ENCODE measurements at places on chromosomes 1 and 21. TPM values are rescaled to one million over a fixed set of nuclear protein-coding genes. Genes with fewer than 3 reads are reported as not detected.

DNA sequence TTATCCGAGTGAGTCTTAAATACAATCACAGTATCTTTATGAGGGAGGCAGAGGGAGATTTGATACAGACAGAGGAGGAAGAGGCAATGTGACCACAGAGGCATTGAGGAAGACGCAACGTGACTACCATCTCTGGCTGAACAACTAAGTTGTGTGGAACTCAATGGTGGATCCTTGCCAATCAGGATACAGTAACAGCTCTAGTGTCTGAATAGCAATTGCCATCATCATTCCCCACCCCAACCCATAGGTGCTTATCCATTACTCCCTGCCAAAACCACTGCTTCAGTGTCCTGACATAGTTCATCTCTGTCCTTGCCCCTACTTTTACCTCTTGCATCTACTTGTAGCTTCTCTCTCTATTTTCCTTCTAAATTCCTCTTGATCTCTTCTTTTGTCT lies 20.5 kb upstream of the RHBDL2 start:
- DNase-seq, result no peak
- no peaks in the 10 kb centered on the region for H3K36me3 ChIP-seq
- H3K27ac ChIP-seq, result no peak overlapping the region
- no peak overlapping the region for H3K4me3 ChIP-seq

Gene DNAJC28
- 0.27 TPM for total RNA-seq

Gene POU3F1
- total RNA-seq, result not detected

DNA sequence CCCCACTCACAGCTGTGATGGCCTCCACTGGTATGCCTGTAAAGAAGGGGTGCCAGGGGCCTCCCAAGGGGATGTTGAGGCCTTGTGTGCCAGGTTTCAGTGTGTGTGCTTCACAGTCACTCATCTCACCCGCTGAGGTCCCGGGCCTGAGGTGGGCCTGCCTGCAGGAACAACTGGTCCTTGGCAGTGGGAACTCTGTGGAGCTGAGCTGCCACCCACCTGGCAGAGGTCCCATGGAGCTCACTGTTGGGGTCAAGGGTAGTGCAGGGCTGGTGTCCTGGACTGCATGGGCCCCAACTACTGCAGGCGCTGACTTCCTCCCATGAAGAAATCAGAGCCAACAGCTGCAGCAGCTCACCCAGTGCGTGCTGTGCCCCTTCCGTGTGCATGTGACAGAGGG lies 17.3 kb upstream of the ZNF678 start:
- DNase-seq, result no peak
- no peaks in the 10 kb centered on the region for H3K36me3 ChIP-seq
- H3K4me1 ChIP-seq, result peaks cover 3% of the 10 kb centered on the region
- H3K27ac ChIP-seq, result no peak overlapping the region
- no peak overlapping the region for H3K4me3 ChIP-seq
- no peaks in the 10 kb centered on the region for H3K27me3 ChIP-seq

GRCh38 chr1:55747408-55747841 lies 532.3 kb upstream of the USP24 start:
- no peaks in the 10 kb centered on the region for H3K36me3 ChIP-seq
- H3K4me3 ChIP-seq, result no peak overlapping the region
- H3K27me3 ChIP-seq, result no peaks in the 10 kb centered on the region
- H3K27ac ChIP-seq, result no peak overlapping the region
- no peaks in the 10 kb centered on the region for H3K4me1 ChIP-seq
- DNase-seq, result no peak

Gene TUFT1
- 1.2 TPM for total RNA-seq

DNA sequence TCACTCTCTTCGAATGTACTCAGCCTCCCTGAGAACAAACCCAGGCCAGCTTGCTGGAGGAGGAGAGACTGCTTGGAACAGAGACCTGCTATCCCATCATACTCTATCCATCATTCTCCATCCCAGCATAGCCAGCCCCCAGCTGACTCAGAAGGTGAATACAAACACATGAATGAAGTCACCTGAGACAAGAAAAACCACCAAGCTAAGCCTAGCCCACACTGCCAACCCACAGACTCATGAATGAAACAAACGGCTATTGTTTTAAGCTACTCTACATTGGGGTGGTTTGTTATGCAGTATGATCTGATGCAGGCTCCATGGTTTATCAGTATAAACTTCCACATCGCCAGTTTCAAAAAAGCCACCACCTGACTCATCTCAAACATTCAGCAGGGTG lies 395.6 kb downstream of the SETD4 start:
- H3K27me3 ChIP-seq, result no peaks in the 10 kb centered on the region
- no peaks in the 10 kb centered on the region for H3K36me3 ChIP-seq
- H3K4me1 ChIP-seq, result no peaks in the 10 kb centered on the region
- H3K27ac ChIP-seq, result no peak overlapping the region
- DNase-seq, result no peak
- H3K4me3 ChIP-seq, result no peak overlapping the region

DNA sequence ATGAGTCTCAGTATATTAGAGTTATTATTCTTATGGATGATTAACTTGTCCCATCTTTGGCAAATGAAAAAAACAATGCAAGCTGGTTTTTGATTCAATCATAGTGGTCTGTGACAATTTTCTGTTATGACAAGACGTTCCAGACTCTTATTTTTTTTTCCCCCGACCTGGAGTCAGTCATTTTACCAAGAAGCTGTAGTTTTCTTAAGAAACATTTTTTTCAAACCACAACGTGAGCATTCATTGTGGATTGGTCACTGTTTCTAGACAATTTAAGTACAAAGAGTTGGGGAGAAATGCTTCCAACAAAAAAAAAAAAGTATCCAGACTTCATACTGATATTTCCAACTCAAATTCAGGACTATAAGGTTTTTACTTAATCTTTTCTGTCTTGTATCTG lies 8.0 kb upstream of the ANGPTL3 start:
- no peak for DNase-seq
- no peaks in the 10 kb centered on the region for H3K27me3 ChIP-seq
- no peaks in the 10 kb centered on the region for H3K4me1 ChIP-seq
- H3K4me3 ChIP-seq, result no peak overlapping the region
- no peak overlapping the region for H3K27ac ChIP-seq

Gene SUSD4
- 5.4 TPM for total RNA-seq

DNA sequence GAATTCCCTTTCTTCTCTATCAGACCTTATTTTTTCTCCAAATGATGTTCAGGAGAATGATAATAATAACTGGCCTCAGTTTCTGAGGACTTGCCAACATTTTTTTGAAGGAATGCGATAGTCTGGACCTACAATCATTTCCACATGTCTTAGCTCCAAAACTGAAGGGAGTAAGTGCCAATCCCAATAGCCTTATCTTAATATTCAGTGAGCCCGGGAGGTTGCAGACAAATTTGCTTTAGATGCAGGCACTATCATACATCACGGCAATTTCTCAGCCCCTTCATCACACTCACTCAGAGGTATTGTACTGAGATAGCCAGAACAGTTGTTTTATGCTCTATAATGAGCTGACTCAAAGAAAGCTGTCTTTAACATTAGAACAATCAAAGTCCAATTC lies 796.9 kb downstream of the ADGRL2 start:
- no peaks in the 10 kb centered on the region for H3K36me3 ChIP-seq
- no peak for DNase-seq
- no peaks in the 10 kb centered on the region for H3K27me3 ChIP-seq
- H3K4me3 ChIP-seq, result no peak overlapping the region

Gene UBXN10
- not detected for total RNA-seq

Gene NBPF6
- total RNA-seq, result not detected

DNA sequence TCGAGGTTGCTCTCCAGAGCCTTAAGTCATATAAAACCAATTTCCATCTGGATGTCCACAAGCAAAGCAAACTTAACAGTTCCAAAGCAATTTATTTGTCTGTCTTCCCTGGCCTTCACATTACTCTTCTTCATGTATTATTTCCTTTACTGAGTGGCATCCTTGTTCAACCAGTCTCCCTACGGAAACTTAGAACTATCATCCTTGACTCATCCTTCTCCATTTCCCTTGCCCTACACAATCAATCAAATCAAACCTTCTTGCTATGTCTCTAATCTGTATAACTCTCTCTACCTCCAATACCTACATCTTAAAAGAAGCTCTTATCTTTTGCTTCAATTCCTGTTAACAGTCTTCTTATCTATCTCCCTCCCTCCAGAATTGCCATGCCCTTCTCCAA lies 25.4 kb downstream of the EGLN1 start:
- no peak overlapping the region for H3K27ac ChIP-seq
- H3K36me3 ChIP-seq, result no peaks in the 10 kb centered on the region
- no peaks in the 10 kb centered on the region for H3K27me3 ChIP-seq
- H3K4me3 ChIP-seq, result no peak overlapping the region

DNA sequence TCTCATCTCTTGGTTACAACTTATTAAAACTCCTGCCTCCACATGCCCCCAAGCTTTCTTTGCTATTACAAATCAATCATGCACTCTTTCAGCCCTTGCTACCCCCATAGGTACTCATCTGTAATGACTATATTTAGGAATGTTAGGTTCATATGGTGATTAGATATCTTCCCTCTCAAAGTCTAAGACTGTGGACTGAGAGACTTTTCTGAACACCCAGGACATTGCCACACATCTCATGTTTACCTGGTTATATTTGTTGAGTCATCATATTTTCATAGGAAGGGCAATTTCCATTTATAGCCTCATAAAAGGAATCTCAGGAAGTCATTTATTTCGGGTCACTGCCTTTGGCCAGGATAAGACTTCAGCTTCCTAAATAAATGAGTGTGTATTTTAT lies 81.5 kb upstream of the LPGAT1 start:
- H3K27ac ChIP-seq, result no peak overlapping the region
- H3K27me3 ChIP-seq, result no peaks in the 10 kb centered on the region
- no peaks in the 10 kb centered on the region for H3K4me1 ChIP-seq
- no peaks in the 10 kb centered on the region for H3K36me3 ChIP-seq
- no peak for DNase-seq

Measured in naive thymus-derived CD4-positive, alpha-beta T cell (primary cell).